Activated T-helper 1 cell treated with Interleukin-2 at 50 U/mL for 16 hours (primary cell): ENCODE measurements at places on chromosomes 2 and 18.

DNA sequence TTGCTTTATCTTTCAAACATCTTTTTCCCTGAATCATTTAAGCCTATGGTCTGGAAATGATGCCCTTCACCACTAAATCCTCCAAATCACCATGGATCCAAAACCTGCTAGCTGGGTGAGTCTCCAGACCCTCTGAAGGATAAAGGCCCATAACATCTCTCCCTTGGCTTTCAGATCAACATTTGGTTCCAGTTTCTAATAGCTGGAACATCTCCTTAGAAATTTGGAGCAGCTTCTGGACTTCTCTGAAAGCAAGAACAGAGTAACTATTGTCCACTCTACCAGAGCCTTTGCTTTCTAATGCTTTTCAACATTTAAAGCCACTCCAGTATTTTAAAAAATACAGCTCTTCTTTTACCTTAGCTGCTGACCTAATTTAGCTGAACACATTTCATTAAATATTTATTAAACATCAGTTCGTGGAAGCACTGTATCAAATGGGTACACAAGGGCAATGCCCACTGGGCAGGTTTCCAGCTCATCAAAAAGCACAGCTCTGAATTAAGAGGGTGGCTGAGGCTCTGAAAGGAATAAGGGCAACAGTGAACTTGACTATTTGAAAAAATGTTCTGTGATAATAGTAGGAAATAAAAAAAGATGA lies 75.3 kb downstream of the GALNT3 start:
- no peak for DNase-seq

- no peak for DNase-seq
Measured at GRCh38 chr2:239975665-239976064, 49.5 kb downstream of the NDUFA10 start.

GRCh38 chr2:21981127-21981526 lies 857.4 kb downstream of the TDRD15 start:
- no peak for DNase-seq

DNA sequence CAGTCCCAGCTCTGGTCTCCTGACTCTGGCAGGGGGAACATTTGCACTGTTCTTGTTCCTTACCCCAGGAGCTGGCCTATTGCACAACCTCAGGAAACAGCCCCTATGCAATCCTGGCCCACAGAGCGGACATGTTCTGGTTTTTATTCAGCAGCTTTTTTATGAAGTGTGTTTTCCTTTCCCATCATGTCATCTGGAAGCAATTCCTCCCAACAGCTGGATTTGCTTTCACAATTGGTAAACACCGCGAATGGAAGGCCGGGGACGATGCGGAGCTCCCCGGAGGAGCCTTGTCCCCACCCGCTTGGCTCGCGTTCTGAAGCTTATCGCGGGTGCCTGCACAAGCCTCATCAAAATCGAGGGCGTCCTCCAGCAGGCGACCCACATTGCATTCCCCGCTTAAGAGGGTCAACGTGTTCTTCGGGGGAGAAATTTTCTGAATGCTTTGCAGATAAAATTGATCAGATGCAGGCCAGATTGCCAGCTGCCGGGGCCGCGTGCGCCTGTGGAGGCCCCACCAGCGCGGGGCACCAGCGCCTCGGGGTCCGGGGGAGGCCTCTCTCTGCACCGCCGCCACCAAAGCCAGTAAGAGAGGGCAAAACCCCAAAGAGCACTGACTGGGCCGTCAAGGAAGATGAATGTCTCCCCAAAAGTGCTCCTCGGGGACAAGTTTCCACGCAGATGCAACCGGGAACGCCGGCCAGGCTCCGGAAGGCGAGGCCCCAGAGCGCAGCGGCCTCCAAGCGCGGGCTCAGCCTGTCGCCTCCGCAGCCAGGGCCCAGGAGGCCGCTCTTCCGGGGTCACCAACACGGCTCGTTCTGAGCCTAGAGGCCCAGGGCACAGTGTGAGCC lies 60.3 kb upstream of the SP3 start:
- no peak for DNase-seq

GRCh38 chr18:57202881-57203280 lies 56.0 kb downstream of the BOD1L2 start:
- DNase-seq: no peak

- no peak for DNase-seq
Measured at GRCh38 chr2:217742276-217742675, 260.5 kb downstream of the TNS1 start.

DNA sequence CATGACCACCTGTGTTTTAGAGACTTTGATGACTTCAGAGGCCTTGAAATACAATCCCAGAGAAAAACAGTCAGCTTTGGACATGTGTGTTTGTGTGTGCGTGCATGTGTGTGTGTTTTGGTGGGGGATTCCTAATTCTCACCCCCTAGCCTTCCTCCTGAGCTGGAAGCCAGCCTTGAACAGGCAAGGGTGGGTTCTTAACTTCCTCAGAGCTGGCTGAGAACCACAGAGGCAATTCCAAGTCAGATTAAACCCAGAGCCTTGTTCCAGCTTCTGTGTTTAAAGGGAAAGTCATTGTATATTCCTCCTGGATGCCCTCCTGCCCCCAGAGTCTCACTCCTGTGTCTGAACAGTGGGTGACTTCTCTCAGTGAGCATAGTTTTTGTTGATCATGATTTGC lies 45.2 kb upstream of the MGAT4A start:
- DNase-seq: no peak

GRCh38 chr2:29382486-29382885 lies 267.3 kb downstream of the CLIP4 start:
- DNase-seq: no peak

GRCh38 chr2:227906991-227907390 lies 35.6 kb downstream of the DAW1 start:
- DNase-seq: no peak

DNA sequence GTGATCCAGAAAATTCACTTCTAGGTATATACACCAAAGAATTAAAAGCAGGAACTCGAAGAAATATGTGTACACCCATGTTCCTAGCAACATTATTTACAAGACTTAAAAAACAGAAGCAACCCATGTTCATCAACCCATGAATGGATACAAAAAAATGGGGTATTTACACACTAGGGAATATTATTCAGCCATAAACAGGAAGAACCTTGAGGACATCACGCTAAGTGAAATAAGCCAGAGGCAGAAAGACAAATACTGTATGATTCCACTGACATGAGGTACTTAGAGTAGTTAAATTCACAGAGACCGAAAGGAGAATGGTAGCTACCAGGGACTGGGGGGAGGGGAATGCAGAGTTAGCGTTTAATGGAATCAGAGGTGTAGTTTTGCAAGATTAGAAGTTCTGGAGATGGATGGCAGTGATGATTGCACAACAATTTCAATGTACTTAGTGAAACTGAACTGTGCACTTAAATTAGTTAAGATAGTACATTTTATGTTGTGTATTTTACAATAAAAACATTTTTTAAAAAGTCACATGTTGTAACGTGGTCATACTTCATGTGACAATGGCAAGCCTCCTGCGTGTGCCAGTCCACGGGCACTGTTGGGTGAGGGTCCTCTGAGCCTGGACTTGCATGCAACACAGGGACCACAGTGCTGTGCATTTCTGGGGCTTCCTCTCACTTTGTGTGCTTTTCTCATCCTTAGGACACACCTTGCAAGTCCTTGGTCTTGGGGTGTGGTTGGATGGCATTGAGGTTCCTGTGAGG lies 206.1 kb upstream of the HDAC4 start:
- no peak for DNase-seq

DNA sequence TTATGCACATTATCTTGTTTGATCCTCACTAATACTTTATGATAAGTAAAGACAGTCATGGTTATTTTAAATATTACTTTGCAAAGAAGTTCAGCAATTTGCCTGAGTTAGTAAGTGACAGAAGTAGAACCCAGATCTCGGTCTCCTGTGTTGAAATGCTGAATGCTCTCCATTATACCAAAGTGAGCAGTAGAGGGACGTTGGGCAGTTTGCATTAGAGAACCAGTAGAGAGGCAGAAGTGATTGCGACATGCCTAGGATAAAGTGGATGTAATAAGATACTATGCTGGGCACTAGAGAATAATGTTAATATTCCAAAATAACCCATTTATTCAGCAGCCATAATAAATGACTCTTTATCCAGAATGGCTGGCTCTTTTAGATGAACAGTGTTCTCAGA lies 201.0 kb downstream of the PMAIP1 start:
- DNase-seq: no peak

GRCh38 chr2:10978090-10978670 lies 66.4 kb downstream of the KCNF1 start:
- DNase-seq: no peak

DNA sequence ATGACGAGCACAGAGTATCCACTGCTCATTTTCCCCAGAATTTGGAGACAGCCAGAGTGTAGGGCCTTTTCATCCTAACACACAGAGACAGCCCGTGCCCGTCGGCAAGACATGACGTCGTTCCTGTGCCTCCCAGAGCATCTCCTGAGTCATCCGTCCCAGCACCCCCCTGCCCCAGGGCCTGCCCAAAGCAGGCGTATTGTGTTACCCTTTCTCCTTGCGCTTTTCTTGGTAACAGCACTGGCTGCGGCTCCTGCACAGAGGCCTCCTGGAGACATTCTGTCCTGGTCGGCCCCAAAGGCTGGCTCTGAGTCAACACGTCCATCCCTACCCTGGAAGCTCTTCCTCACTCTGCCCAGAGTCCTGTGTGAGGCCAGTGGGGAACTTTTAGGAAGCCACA lies 217.1 kb downstream of the KLHL29 start:
- no peak for DNase-seq

- DNase-seq: no peak
Measured at GRCh38 chr18:72692086-72692485, 147.9 kb upstream of the CBLN2 start.

- no peak for DNase-seq
Measured at GRCh38 chr2:197081294-197081693, 154.8 kb upstream of the PGAP1 start.

DNA sequence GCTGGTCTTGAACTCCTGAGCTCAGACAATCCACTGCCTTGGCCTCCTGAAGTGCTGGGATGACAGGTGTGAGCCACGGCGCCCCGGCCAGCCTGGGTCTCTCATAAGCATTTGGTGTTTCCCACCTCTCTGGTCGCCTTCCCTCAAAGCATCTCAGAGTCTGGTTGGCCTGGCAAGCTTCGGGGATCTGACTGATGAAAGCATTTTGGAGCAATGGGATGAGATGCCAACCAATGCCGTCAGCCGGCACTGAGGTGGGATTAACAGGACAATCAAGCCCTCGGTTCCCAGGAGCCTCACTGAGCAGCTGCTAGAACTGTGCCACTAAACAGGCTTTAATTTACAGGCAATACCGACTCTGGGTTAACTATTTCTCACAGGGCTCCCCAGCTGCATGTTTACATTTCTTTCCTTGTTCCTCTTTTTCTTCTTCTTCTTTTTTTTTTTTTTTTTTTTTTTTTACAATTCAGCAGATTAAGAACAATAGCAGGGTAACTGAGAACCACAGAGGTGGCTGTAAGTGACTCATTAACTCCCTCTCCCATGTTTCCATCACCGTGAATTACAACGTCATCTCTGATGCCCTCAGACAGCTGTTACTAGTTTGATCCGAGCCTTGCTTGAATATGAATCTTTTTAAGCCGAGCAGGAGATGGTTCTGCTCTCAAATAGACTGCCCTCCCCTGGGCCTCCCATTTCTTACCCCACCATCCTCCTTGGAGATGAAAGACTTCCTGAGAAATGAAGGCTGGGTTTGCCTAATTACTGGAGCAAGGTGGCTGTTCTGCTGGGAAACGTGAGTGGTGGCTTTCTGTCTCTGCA lies 37.9 kb downstream of the ODC1 start:
- no peak for DNase-seq

DNA sequence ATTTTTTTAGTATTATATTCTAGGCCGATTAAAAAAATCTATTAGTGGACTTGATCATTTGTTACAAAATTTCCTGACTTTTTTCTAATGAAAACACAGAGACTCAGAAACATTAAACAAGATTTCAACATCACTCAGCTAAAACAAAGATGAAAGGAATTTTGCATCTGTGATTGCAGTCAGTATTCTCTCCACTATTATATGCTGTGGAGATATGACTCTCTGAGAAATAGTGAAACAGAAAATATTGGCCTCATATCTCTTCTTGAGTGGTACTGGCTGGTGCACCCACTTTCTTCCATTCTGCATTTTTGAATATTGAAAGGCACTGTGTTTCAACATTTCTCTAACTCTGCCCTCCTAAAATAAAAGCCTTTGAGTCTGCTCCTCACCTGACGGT lies 914.2 kb downstream of the TSN start:
- no peak for DNase-seq

DNA sequence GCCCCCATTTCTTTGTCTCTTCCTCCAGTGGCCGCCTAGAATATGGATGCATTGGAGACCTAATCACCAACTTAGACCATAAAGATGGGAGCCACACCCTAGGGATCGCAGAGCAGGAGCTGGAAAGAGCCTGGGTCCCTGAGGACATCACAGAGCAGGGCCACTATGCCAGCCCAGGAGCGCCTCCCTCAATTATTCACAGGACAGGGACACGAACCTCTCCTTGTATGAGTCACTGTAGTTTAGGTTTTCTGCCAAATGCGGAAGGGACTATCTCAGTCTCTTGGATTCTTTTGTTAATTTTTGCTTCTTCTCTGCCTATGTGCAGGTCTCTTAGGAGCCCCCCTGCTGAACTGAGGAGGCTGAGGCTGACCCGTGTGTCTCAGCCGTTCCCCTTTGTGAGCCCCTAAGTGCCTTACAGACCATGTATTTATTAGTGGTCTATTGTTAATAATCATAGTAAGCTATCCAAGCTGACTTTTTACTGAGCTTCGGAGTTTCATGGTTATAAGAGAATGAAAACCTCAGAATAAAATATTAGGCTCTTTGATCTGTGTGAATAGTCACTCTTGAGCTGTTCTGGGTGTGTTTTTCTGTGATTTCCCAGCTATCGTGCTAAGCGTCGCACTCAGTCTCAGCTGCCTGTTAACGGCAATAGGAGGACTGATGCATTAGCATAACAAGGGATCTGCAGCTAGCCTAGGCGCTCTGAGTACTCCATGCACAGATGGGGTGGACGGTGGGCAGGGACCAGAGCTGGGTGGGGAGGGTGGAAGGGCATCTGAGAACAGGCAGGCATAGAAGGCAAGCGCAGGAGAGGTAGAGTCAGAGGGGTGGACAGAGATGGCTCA lies 12.7 kb upstream of the PTPN4 start:
- no peak for DNase-seq

GRCh38 chr2:109444916-109445315 lies 168.8 kb downstream of the SEPTIN10 start:
- no peak for DNase-seq
